ENCODE measurements at places on chromosomes 4 and X.
A peak's percentile ranks its signal among the peaks of the same experiment; 100 is the strongest.

- DNase-seq: no peak
These were observed 170.1 kb upstream of the ATOH1 start for GRCh38 chr4:93658443-93658842.

GRCh38 chrX:69138512-69138911 lies 26.7 kb downstream of the PJA1 start:
- no peak for DNase-seq

DNA sequence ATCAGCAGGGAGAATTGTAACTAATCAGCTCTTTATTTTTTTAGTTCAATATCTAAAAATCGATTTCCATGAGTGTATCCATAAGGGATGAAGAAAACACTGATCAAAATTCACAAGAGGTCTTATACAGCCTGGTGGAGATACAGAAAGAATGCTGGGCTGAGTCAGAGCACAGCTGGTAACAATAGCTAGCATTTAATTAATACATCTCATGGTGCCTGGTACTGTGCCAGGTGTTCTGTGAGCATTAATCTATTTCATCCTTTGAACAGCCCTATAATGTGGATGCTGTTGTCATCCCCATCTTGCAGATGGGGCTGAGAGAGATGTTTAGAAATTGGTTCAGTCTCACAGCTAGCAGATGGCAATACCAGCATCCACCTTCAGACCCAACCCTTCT lies 250.9 kb upstream of the RPS6KA3 start:
- DNase-seq: no peak

DNA sequence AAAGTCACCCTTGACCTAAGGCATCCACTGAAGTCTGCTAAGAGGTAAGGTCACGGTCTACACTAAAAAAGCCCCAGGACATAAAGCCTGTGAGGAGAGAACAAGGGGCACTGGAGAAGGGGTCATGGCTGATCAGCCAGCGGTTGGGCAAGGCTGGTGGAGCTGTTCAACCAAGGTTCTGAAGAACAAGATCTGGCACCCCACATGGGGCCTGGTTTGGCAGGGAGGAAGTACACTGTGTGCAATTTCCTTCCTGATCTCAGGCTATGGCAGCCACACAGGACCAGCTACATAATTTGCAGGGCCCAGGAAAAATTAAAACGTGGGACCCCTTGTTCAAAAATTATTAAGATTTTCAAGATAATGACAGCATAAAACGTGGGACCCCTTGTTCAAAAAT lies 14.1 kb upstream of the BRS3 start:
- no peak for DNase-seq

DNA sequence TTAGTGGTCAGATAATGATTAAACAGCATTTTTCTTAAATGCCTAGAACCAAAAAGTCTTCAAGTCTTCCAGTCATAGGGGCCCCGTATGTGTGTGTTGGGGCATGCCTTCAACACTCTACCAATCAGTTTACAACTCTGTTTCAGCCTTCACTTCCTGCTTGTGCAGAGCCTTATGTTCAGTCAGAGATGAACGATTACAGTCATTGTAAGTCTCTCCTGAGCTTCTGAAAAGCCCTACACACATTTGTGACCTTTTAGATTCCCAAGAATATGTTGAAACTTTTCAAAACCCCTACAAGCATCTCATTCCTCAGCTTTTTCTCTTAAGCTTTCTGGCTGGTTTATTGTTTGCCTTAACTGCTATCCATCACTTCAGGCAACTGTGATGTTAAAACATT lies 591.2 kb downstream of the ZNF674 start:
- no peak for DNase-seq

GRCh38 chrX:153667281-153667955 lies 6.2 kb downstream of the PNCK start:
- no peak for DNase-seq

DNA sequence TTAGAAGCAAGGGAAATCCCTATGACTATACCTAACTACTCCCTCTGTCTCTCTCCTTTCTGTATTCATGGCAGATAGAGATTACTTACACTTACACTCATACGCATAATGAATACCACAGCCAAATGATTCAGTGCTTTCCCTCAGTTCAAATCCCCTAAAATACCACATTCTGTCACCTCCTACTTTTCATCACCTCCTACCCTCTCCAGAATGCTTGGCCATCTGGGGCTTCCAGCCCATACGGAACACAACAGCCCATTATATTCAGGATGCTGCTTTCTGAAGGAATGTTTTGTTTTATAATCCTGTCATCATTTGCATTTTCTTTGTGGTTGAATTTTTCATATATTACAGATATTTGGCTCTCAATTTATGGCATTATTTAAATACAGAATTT lies 361.6 kb downstream of the GRIA2 start:
- no peak for DNase-seq

GRCh38 chr4:109755656-109756055 lies 25.8 kb upstream of the PLA2G12A start:
- DNase-seq: no peak

- DNase-seq: peak; percentile 47
These were observed 20.3 kb downstream of the MEPE start for GRCh38 chr4:87853108-87853507.

DNA sequence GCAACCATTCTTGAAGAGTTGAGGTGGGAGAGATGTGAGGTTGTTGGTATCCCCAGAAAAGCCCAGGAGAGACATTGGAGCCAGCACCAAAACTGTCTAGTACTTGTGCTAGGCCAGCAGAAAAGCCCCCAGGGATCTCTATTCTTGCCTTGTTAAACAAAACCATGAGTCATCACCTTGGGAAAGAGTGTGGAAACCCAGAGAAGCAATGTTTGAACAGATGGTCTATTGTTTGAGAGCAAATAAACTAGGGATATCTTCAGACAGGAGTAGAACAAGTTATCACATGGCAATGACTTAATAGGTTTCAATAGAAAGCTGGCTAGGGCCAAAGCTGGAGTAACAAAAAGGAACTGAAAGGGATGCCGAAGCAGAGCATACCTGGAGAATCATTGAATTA lies 195.7 kb upstream of the CASK start:
- peak; percentile 58 for DNase-seq

DNA sequence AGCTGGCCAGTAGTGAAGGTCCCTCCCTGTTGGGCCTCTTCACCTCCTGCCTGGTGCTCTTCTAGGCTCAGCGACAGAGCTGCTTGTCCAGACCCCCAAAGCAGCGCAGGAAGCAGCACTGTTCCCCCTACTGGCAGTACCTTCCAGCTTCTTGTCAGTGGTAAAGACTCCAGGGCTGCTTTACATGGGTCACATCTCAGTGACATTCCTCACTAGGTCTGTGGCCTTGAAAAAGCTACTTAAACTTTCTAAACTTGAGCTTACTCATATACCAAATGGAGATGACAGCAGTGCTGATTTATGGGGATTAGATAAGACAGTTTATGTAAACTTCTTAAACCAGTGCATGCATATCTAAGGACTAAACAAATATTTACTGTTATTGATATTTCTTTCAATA lies 117.3 kb downstream of the FAT4 start:
- DNase-seq: no peak

GRCh38 chrX:66203114-66203513 lies 39.1 kb downstream of the HEPH start:
- DNase-seq: no peak

DNA sequence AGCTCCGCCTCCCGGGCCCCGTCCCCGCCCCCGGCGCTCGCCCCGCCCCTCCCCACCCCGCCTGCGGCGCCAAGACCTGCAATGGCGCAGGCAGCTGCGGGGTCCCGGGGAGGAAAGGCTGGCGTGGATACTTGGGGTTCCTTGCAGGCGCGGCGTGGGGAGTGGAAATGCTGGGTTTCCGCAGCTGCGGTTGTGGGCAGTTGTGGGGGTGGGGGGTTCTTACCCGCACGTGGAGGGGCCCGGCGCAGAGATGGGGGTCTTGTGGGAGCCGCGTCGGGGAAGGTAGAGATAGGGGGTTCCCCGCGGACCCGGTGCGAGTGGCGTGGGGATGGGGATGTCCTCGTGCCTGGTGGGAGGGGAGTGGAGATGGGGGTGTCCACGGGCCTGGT lies 680 bp upstream of the ASMTL start:
- DNase-seq: no peak

DNA sequence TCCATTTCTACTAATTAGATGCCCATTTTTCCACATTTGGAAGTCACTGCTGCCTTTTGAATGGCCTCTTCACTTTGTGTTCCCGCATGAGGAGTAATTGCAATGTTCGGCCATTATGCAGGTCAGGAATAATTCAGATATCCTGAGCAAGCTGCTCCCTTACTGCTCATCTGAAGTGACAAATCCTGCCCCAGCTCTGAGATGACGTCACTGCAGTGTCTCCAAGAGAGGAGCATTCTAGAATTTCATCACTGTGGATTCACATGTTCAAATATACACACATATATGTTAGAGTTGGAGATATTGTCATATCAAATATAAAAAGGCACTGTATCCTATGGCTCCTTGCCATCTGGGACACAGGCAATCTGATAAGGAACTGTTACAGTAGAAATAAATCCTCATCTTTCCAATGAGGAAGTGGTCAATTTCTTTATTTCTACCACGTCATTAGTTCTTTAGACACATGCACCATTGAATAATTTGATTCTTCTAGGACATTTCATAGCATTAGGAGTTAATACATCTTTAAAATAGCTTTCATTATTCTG lies 706.9 kb upstream of the TENM3 start:
- DNase-seq: no peak

DNA sequence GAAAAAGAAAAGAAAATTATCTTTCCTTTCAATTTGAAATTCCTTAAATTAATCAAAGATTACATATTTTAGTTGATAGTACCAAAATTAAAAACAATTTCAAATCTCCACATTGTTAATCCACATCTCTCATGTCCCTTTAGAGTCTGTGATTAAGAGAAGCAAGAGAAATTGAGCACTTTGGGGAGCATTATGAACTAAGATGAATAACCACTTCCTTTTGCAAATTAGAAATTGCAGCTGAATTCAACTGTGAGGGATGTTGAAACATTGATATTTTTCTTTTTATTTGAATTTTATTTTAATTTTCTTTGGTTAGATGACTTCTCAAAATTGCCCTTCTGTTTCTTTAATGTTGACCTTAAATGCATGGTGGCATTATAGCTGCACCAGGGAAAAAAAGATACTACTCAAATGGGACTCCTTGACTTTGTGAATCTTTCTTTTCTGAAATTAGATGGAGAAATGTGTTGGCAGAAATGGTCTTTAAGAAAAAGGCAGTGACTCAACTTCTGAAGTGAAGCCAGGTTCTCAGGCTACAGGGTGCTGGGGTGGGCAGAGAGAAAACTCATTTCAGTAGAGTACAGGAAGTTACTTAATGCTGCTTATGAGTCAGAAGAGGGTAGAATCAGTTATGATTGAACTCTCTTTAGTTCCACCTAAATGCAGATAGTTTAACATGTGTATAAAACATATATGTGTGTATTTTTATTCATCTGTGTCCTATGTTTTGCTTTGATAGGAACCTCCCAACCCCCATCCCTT lies 92.0 kb upstream of the TNIP3 start:
- no peak for DNase-seq

DNA sequence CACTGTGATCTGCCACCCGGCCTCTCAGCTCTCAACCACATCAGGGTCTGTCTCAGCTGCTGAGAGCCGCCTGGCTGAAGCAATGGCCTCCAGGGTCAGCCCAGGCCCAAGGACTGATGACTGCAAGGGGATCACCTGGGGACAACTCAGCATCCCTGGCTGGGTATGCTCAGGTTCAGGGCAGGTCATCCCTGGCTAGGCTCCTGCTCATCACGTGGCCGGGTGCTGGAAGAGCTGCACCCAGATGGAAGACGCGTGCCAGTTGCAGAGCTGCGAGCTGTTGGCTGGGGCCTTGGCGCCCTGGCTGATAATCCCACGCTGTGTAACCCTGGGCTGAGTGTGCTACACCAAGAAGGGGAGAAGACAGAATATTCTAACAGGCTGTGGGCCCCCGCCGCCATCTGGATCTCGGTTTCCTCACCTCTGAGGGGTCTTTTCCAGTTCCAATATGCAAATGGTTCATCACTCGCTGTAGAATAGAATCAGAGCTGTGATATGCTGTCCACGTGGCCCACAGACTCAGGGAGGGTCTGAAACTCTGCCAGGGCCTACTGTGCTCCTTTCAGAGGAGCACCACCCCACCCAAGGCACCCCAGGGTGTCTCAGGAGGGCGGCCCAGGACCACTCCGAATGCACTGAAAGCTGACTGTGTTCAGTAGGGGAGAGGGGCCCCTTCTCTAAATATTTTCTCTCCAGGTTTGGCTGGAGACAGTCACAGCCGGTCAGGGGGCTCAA lies 338.8 kb downstream of the BCOR start:
- no peak for DNase-seq

DNA sequence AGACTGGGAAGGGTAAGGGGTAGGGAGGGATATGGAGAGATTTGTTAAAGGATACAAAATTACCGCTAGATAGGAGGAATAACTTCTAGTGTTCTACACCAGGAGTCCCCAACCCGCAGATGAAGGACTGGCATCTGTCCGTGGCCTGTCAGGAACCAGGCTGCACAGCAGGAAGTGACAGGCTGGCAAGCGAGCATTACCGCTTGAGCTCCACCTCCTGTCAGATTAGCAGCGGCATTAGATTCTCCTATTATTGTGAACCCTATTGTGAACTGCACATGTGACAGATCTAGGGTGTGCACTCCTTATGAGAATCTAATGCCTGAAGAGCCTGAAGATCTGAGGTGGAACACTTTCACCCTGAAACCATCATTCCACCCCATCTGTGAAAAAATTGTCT lies 27.9 kb upstream of the BBS7 start:
- DNase-seq: peak; percentile 9

DNA sequence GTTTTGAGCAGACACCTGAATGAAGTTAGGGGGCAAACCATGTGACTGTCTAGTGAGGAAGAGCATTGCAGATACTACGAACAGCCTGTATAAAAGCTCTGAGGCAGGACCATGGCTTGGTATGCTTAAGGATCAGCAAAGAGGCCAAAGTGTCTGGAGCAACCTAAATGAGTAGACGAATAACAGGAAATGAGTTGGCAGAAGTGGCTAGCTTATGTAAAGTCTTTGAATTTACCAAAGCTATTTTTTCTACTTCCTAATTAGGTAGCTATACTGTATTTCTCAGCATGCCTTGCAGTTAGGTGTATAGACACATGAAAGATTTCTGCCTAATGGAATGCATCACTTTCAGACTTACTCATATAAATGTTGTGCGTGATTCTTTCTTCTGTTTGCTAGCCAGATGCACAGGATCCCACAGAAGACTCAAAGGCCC lies 9.3 kb upstream of the GPRIN3 start:
- no peak for DNase-seq
